ENCODE measurements at places on chromosomes 5 and 9. TPM values are rescaled to one million over a fixed set of nuclear protein-coding genes. Genes with fewer than 3 reads are reported as not detected.
A peak's percentile ranks its signal among the peaks of the same experiment; 100 is the strongest.

Gene FCN1
- total RNA-seq = not detected

- no peak for DNase-seq
Observed at GRCh38 chr5:131719564-131719963, 77.3 kb downstream of the FNIP1 start.

- DNase-seq = no peak
Observed at GRCh38 chr9:4600368-4600767, 61.7 kb upstream of the PLPP6 start.

- no peak for DNase-seq
Observed at GRCh38 chr5:78751872-78752271, 103.3 kb upstream of the LHFPL2 start.

DNA sequence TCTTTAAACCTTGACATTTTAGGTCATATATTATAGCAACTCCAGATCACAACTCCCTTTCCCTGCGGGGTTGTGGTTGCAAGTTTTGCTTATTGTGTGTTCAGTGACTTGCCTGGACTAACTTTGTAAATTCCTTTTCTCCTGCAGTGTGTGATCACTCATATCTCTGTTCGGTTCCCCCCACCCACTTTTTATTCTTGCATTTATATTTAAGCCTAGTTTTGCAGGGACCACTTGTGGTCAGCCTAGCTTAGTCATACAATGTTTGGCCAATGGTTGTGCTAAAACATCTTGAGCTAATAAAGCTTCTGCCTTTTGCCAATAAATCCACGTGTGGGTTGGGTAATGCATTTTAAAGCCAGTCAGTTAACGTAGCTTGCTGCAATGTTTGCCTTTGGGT lies 146.5 kb upstream of the IRX4 start:
- peak; percentile 56 for DNase-seq

- no peak for DNase-seq
Observed at GRCh38 chr9:87708986-87709728, 16.8 kb upstream of the CTSL start.

Gene SHOC1
- total RNA-seq = 0.03 TPM

DNA sequence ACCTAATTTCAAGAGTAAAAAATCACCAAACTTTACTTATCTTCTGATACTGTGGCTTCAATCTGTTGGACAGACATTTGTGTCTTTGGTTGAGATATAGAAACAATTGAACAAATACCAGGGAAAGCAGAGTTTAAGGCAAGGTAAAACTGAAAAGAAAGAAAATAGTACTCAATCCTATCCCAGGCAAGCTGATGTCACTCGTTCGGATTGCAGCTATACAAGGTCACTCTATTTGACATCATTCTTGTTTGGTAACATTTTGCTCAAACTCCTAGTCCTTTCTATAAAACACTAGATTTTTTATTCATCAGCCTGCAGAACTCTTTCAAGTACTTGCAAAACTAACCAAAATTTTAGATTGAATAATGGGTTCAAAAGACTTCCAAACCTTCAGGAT lies 91.9 kb upstream of the ANKRD55 start:
- no peak for DNase-seq

GRCh38 chr5:132853323-132853722 lies 12.9 kb downstream of the GDF9 start:
- no peak for DNase-seq

Gene PCDHGA10
- total RNA-seq = 1.8 TPM

Gene PCDHGB6
- 0.14 TPM for total RNA-seq

DNA sequence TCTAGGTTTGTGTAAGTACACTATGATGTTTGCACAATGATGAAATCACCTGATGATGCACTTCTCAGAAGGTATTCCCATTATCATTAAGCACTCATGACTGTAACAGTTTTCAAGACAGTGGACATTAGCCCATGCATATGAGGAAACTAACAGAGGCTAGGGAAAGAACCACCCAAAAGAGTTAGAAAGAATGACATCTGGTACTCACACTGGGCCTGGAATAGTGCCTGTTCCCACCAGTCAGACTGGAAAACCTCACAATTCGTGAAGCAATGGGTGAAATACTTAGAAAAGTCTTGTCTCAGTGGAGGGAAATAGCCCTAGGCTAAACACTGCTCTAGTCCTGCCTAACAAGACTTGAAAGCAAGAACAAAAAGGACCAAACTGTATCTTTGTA lies 117.4 kb upstream of the GDNF start:
- no peak for DNase-seq

- no peak for DNase-seq
Observed at GRCh38 chr9:12170456-12170855, 522.7 kb upstream of the TYRP1 start.

Gene LSM11
- 4.0 TPM for total RNA-seq

Gene MARVELD2
- 23.1 TPM for total RNA-seq

Gene LHX3
- not detected for total RNA-seq

GRCh38 chr5:164097749-164098148 lies 592.3 kb downstream of the MAT2B start:
- DNase-seq = peak; percentile 79

GRCh38 chr5:172334196-172334595 lies 50.6 kb upstream of the UBTD2 start:
- no peak for DNase-seq

- DNase-seq = no peak
Observed at GRCh38 chr9:70772601-70773000, 348.8 kb downstream of the TRPM3 start.

GRCh38 chr5:158731014-158731413 lies 368.7 kb downstream of the EBF1 start:
- no peak for DNase-seq

DNA sequence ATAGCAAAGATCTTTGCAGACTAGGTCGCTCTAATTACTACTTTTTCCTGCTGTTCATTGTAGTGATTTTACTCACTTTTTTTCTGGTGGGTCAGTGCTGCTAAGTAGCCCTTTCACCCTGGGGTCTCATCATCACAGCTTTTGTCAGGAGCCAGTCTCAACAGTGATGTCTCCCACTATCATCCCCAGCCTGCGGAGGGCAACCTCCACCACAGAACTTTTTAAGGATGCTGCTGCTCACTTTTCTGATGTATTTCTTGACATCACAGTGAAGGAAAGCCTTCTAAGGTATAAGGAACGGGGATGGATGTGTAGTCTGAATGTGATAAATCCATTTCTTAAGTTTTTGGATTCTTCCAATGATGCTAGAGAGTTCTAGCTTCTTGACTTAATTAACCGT lies 242.5 kb upstream of the RIOK2 start:
- no peak for DNase-seq

- DNase-seq = no peak
Observed at GRCh38 chr9:113641100-113641885, 177.8 kb downstream of the RGS3 start.
